ENCODE measurements at places on chromosomes 4 and X. TPM values are rescaled to one million over a fixed set of nuclear protein-coding genes. Genes with fewer than 3 reads are reported as not detected.

- peaks cover 3% of the 10 kb centered on the region for H3K4me1 ChIP-seq
- H3K36me3 ChIP-seq, result no peaks in the 10 kb centered on the region
- H3K4me3 ChIP-seq, result no peak overlapping the region
- H3K27me3 ChIP-seq, result no peaks in the 10 kb centered on the region
- DNase-seq, result no peak
These were observed 29.3 kb downstream of the ZNF827 start for GRCh38 chr4:145909281-145909715.

DNA sequence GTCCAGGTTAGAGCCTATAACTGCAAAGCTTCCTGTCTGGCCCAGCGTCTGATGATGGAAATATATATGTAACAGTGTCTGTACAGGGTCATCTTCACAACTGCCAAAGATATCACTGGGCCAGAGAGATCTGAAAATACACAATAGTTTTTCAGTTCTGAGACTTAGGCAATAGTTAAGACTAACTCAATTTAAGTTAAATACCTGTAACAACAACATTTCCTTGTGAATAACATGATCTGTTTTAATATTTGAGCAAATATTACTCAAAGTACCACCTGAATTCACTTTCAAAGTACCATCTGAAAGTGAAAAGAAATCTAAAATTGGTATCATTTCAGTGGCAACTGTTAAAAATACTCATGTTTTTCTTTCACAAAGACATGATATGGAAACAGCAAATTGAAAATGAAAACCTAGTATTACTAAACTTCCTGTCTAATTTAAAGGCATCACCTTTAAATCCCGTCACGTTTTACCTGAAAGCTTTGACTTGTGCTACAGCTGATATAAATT lies 9.6 kb downstream of the ZAR1 start:
- H3K27me3 ChIP-seq, result no peaks in the 10 kb centered on the region
- no peak overlapping the region for H3K27ac ChIP-seq
- H3K36me3 ChIP-seq, result peaks cover 38% of the 10 kb centered on the region

DNA sequence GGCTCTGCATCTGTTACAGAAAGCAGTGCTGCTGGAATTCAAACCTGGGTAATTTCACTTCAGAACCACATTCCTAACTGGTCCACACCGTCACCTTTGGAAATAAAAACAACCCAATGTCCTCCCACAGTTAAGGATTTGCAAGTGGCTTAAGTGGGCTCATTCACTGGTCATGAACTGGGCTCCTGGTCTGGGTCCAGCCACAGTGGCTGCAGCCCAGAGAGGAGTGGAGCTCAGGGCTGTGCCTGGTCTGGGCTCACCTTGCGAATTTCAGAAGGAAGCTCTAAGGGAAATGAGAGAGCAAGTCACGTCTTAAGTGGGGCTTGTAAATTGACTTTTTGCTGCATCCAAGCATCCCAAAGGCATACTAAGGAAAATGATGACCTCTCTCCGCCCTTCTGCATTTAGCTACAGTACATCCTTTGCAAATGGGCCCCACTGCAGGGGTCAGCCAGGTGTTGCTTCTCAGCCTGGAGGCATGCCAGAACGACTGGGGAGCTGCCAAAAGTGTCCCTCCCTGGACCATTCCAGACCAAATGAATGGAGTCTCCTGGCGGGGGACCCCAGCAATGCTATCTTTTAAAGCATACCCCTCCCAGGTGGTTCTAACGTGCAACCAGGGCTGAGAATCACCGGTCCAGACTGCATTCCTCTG lies 25.6 kb upstream of the CRMP1 start:
- H3K27me3 ChIP-seq, result peaks cover 38% of the 10 kb centered on the region
- H3K4me1 ChIP-seq, result no peaks in the 10 kb centered on the region
- H3K36me3 ChIP-seq, result no peaks in the 10 kb centered on the region

DNA sequence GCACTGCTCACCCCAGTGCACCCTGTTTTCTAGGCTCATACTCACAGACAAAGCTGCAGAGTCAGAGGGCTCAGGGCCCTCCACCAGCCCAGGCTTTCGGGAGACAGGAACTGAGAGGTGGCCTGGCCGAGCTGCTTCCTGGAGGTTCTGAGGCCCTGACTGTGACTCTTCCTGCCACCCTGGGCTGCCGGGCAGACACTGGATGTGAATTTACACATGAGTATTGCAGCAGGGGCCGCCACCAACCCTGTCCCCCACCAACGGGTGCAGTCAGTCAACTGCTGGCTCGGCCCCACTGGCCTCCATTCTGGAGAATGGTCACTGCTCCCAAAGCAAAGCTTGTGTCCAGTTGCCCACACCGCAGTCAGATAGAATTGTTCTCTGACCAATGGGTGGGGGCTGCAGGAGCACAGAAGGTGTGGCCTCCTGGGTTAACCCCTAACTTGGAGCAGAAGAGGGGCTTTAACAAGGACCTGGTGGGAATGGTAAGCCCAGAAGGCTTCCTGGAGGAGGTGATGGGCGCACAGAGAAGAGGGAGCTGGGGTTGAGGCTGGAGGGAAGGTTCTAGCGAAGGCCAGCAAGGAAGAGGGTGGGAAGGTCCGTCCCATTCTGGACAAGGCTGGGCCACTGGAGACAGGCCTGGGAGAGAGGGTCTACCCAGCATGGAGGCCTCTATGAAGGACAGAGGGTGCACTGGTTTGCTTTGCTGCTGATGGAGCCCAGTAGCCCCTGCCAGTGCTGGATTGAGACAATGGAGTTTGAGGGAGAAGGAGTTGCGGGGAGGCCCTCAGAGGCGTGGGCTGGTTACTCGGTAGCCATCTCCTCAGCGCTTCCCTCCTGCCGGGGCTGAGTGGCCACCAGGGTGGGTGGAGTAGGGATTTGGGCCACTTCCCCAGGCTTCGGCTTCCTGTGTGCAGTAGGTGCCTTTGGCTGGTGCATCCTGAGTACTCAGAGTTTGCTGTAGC lies 135.3 kb downstream of the CPZ start:
- H3K27me3 ChIP-seq, result peaks cover 15% of the 10 kb centered on the region
- no peak overlapping the region for H3K27ac ChIP-seq
- no peak for DNase-seq
- no peaks in the 10 kb centered on the region for H3K36me3 ChIP-seq
- H3K4me3 ChIP-seq, result no peak overlapping the region
- H3K4me1 ChIP-seq, result no peaks in the 10 kb centered on the region

DNA sequence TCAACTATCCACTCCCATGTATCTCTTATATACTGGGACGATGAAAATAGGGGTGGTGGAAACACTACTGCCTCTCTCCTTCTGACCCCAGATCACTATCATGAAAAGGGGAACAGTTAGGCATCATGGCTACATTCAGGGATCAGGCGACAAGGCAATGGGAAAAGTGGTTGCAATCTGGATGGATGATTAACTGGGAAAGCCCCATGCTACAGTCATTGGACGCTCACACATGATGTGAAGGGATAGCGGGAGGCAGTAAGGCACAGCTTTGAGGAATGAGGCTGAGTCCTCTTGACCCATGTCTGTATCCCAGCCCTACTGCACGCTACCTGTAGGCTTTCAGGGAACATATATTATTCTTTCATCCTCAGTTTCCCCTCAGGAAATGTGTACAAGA lies 10.2 kb downstream of the GASK1B start:
- DNase-seq, result no peak
- no peaks in the 10 kb centered on the region for H3K36me3 ChIP-seq
- no peak overlapping the region for H3K4me3 ChIP-seq
- H3K27me3 ChIP-seq, result no peaks in the 10 kb centered on the region

DNA sequence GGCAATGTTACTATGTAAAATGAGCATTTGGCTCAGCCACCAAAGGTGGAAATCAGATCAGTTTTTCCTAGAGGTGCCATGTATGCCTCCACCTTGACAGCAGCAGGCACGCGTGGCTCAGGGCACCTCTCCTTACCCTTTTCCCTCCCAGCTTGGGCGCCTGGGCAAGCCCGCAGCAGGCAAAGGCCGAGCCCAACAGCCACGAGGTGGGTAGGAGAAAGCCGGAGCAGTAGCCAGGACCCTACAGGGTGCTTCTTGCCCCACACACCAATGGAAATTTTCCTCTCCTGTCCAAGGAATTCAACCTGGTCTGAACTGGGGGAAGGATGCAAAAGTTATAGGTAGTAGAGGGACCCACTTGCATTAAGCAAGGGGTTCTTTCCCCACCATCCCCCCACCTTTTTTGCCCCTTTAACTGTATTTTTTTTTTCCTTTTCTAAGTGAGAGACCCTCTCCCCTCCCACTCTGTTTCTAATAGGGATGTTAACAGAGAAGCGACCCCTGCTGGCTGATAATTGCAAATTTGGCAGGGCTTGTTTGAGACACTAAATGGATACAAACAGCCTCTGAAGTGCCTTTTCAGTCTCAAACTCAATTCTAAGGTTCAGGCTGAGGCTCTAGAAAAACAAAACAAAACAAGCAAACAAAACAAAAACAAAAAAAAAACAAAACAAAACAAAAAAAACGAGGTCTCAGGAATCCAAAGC lies 895.1 kb downstream of the PCDH18 start:
- H3K4me1 ChIP-seq, result no peaks in the 10 kb centered on the region
- no peak overlapping the region for H3K4me3 ChIP-seq
- no peaks in the 10 kb centered on the region for H3K36me3 ChIP-seq
- H3K27me3 ChIP-seq, result no peaks in the 10 kb centered on the region

GRCh38 chr4:53776141-53776540 lies 184.9 kb upstream of the LNX1 start:
- no peak for DNase-seq
- H3K36me3 ChIP-seq, result no peaks in the 10 kb centered on the region
- H3K27ac ChIP-seq, result no peak overlapping the region
- H3K27me3 ChIP-seq, result no peaks in the 10 kb centered on the region
- no peaks in the 10 kb centered on the region for H3K4me1 ChIP-seq
- H3K4me3 ChIP-seq, result no peak overlapping the region

- peaks cover 12% of the 10 kb centered on the region for H3K27me3 ChIP-seq
- peaks cover 36% of the 10 kb centered on the region for H3K4me1 ChIP-seq
- no peak overlapping the region for H3K4me3 ChIP-seq
- H3K27ac ChIP-seq, result no peak overlapping the region
- no peaks in the 10 kb centered on the region for H3K36me3 ChIP-seq
These were observed 23.9 kb downstream of the ZFYVE28 start for GRCh38 chr4:2394528-2394927.

DNA sequence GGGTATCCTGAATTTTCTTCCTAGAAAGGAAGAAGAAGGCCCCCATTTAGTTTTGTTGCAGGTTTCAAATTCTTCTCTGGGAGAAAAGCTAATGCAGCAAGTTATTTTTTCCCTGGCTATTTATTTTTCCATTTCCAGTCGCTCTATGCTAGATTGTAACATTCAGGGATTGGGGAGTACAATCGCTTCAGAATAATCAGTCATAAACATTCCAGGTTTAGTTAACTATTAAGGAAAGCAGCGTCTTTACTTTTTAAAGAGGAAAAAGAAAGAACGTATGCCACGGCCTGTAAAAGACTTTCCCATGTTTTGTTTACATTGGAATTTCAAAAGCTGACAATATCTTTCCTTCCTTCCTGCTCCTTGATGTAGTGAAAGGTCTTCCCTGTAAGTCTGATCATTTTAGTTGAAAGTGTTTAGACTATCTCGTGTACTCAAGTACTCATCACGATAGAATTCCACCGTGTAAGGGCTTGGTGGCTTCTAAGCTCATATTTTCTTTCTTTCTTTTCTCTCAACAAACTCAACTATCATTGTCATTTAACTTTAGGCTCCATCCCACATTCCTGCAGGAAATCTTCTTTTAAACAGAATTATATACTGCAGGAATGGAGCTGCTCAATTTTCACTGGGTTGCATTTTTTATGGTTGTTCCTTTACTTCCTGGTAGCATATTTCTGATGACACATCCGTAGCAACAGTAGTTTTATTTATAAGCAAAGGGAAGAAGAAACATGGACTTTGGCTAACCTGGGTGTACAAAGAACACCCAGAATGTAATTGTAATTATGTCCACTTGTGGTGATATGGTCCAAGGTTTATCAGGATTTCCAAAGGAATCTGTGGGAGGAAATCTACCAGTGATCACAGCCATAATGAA lies 213.1 kb upstream of the FAT1 start:
- no peaks in the 10 kb centered on the region for H3K27me3 ChIP-seq
- no peak for DNase-seq
- H3K36me3 ChIP-seq, result no peaks in the 10 kb centered on the region
- no peak overlapping the region for H3K4me3 ChIP-seq

DNA sequence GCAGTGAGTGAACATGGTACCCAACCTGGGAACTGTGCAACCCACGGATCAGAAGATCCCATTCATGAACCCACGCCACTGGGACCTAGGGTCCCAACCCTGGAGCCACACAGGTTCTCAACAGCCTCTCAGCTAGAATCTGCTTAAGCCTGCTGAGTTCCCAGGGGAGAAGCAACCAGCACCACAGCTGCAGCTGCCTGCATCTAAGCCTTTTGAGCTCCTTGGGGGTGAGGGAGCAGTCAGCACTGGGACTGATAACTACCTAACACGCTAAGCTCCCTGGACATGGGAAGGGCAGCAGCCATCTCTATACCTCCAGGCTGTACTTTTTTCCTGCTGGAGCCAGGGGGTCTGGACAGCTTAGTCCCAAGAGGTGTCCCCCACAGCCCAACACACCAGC lies 179.3 kb downstream of the IL15 start:
- no peak overlapping the region for H3K4me3 ChIP-seq
- no peaks in the 10 kb centered on the region for H3K27me3 ChIP-seq
- H3K4me1 ChIP-seq, result no peaks in the 10 kb centered on the region
- H3K36me3 ChIP-seq, result no peaks in the 10 kb centered on the region
- DNase-seq, result no peak

GRCh38 chr4:185541251-185541727 lies 6.0 kb upstream of the PDLIM3 start:
- H3K27ac ChIP-seq, result no peak overlapping the region
- no peak overlapping the region for H3K4me3 ChIP-seq
- peaks cover 14% of the 10 kb centered on the region for H3K27me3 ChIP-seq
- no peak for DNase-seq
- H3K36me3 ChIP-seq, result no peaks in the 10 kb centered on the region

- no peak overlapping the region for H3K4me3 ChIP-seq
- H3K27ac ChIP-seq, result peak overlapping the region; percentile 94
- peaks cover 45% of the 10 kb centered on the region for H3K4me1 ChIP-seq
- H3K36me3 ChIP-seq, result no peaks in the 10 kb centered on the region
These were observed 137.2 kb downstream of the SH3KBP1 start for GRCh38 chrX:19750028-19750782.

Gene AMTN
- total RNA-seq, result not detected

Gene TMEM129
- 22.9 TPM for total RNA-seq

Gene PNMA3
- 9.0 TPM for total RNA-seq
